ENCODE measurements at places on chromosomes 7 and 10.

- DNase-seq = no peak
Measured at GRCh38 chr7:36155811-36156361, 2.8 kb downstream of the EEPD1 start.

DNA sequence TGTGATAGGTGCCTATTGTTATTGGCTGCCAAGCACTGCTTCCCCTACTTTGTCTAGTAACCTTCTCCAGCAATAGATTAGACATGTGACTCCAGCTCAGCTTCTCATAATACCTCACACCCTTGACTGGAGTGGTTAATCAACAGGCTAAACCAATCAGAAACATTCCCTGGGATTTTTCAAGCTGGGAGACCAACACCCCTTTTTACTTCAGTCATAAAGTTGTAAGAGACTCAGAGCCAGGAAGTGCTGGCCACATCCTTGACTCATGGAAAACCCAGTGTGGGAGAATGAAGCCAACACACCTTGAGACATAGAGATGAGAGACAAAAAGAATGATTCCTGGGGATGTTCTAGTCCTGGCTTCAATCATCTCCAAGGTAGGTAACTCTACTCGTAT is 62.6 kb upstream of the HECTD2 start:
- DNase-seq = no peak

- peak; percentile 84 for DNase-seq
Measured at GRCh38 chr10:119178372-119179119, at the start of gene PRDX3. Gene PRDX3, minus strand, starts transcription at chr10:119178812. Its CDS starts 22 bp downstream, at chr10:119178790.

DNA sequence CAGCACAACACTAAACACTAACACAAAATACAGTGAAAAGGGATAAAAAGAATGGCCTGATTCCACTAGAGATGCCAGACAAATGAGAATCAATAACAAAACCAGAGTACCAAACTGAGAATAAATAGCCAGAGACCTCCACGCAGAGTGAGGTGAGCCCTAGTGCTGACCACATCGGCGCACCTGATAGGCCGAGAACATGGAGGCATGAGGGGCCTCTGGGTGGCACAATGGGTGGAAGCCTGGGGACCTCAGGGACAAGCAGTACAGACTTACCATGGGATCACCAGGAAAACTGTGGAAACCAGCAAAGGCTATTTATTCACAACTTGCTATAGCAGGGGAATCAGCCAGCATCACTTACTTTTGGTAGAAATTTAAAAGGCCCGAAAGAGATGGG is 1.8 kb upstream of the CSGALNACT2 start:
- DNase-seq = no peak

DNA sequence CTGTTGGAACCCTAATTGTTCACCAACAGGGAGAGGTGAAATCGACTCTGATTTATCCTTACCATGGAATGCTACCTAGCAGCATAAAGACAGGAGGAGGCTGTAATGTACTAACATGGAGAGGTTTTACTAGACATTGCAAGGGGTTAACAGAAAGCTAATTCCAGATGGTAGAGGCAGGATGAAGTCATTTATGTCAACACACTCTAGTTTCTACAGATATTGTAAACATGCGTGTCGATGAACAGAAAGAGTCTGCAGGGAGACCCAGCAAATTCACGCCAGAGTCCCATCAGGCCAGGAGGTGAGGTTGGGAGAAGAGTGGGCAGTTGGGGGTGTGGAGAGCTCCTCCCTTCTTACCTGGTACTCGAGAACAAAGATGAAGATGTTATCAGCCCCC is 7.0 kb downstream of the NPC1L1 start:
- no peak for DNase-seq

- no peak for DNase-seq
Measured at GRCh38 chr10:52004342-52004949, 305.1 kb upstream of the CSTF2T start.

DNA sequence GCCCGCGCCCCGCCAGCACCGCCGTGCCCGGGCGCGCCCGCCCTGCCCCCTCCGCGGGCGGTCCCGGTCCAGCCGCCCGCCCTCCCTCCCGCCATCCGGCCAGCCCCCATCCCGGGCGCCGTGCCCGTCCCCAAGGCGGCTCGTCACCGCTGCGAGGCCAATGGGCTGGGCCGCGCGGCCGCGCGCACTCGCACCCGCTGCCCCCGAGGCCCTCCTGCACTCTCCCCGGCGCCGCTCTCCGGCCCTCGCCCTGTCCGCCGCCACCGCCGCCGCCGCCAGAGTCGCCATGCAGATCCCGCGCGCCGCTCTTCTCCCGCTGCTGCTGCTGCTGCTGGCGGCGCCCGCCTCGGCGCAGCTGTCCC is at the start of gene HTRA1:
Gene HTRA1 (plus strand): TSS at position 187 of the 362 bp plus-strand sequence. CDS start 100 bp downstream, at position 287.
- DNase-seq = no peak

DNA sequence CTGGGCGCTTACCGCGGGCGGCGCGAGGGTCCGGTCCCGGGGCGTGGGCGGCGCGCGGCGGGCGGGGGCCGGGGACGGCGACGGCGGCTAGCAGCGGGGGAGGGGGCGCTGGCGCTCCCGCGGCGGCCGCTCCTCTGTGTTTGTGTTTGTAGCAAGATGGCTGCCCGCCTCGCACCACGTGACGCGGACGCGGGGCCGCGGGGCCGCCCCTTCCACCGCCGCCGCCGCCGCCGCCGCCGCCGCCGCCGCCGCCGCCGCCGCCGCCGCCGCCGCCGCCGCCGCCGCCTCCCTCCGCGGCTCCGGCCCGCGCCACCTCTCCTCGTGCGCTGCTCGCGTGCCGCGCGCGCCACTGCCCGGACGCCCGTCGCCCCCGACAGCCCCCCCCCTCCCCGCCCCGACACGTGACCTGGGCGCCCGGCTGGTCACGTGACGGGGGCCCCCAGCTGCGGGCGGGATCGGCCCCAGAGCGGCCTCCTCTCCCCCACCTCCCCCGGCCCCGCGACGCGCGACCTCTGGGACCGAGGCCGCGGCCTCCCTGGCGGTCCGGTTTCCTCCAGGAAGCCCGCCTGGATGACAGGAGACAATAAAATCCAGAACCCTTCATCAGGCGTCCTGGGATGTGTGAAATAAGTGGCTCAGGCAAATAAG is at the start of gene GIGYF1:
Gene GIGYF1 (minus strand): TSS at position 153 of the 648 bp plus-strand sequence. CDS start 6,012 bp downstream, outside the sequence.
- DNase-seq = no peak

DNA sequence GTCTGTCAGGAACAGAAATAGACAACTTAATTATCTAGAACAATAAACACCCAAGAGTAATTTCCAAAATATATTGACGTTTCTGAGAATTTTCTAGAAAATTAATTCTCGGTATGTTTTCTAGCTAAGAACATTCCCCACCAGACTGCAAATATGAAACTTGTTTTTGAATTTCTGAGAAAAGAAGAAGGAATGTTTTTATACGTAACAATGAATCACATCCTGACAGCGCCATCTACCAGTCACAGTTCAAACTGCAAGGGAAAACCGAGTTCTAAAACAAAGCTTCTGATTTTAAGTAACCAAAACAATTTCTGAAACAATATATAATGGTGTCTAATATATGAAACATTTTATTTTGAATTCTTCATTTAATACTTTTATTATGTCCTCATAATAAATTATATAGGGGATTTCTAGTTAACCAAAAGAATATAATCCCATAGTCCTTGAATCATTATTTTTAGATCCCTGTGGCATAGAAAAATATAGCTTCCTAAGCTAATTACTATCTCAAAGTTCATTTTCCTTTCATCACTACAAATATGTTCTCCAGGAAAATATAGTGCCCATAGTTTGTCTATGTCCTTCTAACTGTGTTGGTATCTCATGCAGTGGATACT is 34.5 kb upstream of the MEOX2 start:
- no peak for DNase-seq

DNA sequence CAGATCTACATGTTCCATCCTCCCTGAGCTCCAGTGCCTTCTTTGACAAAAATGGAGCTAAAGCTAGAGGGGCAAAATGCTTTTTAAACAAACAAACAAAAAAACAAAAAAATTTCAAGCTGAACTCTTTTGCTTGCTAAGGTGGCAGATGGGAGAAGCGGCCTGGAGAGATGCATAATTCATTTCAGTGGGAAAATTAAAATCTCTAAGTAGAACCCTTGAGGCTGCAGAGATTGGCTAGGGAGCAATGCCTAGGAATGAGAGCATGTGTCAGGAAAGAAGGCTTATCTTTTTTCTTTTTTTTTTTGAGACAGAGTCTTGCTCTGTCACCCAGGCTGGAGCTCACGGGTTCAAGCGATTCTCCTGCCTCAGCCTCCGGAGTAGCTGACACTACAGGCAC is 46.4 kb upstream of the SAMD8 start:
- DNase-seq = no peak
